ENCODE measurements at places on chromosomes 3 and 15.
A peak's percentile ranks its signal among the peaks of the same experiment; 100 is the strongest.

- no peaks in the 10 kb centered on the region for H3K27me3 ChIP-seq
- no peaks in the 10 kb centered on the region for H3K4me1 ChIP-seq
- H3K4me3 ChIP-seq: no peak overlapping the region
- H3K27ac ChIP-seq: no peak overlapping the region
- no peak for DNase-seq
- H3K36me3 ChIP-seq: no peaks in the 10 kb centered on the region
Observed at GRCh38 chr3:23574822-23575315, 230.9 kb upstream of the UBE2E1 start.

DNA sequence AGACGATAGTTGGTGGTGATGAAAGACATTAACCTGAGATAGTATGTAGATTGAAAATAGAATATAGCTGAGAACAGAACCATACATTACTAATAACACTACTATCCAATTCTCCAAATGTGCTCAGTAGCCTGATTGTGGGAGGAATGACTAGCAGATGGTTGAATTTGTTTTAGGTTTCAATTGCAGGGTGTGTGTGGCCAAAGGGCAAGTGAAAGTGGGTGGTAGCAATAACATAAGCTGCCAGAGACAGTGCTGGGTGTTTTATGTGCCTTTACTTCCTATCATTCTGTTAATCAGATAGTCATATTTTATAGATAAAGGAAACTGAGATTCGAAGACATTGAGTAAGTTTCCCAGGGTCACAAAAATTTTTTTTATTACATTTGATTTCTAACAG, 249.5 kb upstream of the ARL6 start:
- H3K4me1 ChIP-seq: no peaks in the 10 kb centered on the region
- no peak overlapping the region for H3K4me3 ChIP-seq
- H3K27me3 ChIP-seq: no peaks in the 10 kb centered on the region
- H3K27ac ChIP-seq: no peak overlapping the region
- H3K36me3 ChIP-seq: no peaks in the 10 kb centered on the region

- no peaks in the 10 kb centered on the region for H3K27me3 ChIP-seq
- peaks cover 5% of the 10 kb centered on the region for H3K4me1 ChIP-seq
- H3K36me3 ChIP-seq: no peaks in the 10 kb centered on the region
- no peak overlapping the region for H3K4me3 ChIP-seq
Observed at GRCh38 chr3:27290760-27291159, 78.4 kb downstream of the NEK10 start.

GRCh38 chr15:67928666-67929065, 88.8 kb upstream of the RNU6-1 start:
- H3K36me3 ChIP-seq: no peaks in the 10 kb centered on the region
- DNase-seq: no peak
- H3K27me3 ChIP-seq: no peaks in the 10 kb centered on the region
- H3K4me1 ChIP-seq: peaks cover 53% of the 10 kb centered on the region

DNA sequence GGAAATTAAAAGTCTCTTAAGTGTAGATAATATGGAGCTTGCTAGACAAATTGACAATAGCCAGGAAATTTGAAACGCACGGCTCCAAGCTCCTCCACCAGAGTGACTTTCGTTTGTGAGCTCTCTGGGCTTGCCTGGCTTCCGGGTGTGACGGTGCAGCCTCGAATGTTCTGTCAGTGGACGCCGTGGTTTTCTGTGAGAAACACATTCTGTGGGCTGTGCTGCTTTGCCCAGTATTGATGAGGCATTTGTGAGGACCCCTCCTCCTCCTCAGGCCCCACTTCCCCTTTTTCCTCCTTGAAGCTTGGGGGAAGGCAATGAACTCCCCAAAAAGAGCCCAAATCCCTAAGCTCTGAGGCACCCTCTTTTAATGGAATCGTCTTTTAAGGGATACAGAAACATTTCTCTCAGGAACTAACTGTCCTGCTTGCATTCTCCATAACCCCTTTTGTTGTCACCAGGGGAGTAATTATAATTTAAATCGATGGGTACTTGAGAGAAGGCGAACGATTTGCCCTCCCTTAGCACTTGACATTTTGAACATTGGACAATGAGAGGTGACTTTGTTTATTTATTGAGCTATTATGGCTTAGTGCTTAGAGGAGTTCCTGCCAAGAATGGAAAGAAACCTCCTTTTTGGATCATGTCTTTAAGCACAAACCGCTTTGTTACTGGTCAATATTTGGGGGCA, 40.8 kb downstream of the POLR2M start:
- H3K27ac ChIP-seq: no peak overlapping the region
- no peaks in the 10 kb centered on the region for H3K36me3 ChIP-seq
- no peaks in the 10 kb centered on the region for H3K27me3 ChIP-seq
- H3K4me3 ChIP-seq: peak overlapping the region; percentile 16
- no peaks in the 10 kb centered on the region for H3K4me1 ChIP-seq

DNA sequence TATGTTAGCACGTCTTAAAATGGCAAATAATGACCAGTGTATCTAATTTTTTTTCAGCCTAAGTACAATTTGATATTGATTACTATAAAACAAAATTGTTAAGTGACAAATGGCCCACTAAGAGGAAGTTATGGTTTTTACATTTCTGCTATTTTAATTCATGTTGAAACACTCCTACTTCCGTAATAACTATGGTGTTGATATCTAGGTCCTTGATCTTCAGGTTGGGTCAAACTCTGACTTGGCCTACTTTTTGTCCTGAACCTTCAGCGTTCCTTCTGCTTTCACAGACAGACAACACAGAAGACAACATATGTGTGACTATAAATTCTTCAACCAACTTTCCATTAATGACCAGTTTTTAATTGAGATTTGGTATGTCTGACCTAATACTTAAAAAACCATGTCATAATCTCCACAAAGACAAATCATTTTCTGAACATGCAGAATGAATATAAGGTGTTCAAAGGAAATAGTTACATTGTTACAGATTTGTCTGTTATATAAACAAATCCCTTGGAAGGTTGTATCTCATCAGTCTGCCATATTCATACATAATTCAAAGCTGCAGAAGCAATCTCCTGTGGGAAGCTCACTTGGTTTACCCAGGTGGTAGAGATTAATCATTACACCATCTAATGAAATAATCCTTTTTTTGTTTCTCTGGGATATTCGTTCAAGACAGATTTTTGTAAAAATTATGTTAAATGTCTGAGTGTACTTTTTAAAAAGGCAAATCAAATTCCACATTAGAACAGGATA, 92.1 kb upstream of the TSPAN3 start:
- no peak overlapping the region for H3K27ac ChIP-seq
- no peaks in the 10 kb centered on the region for H3K27me3 ChIP-seq
- H3K4me3 ChIP-seq: no peak overlapping the region
- no peak for DNase-seq
- no peaks in the 10 kb centered on the region for H3K4me1 ChIP-seq

- no peak for DNase-seq
- no peaks in the 10 kb centered on the region for H3K4me1 ChIP-seq
- H3K4me3 ChIP-seq: no peak overlapping the region
Observed at GRCh38 chr3:3086239-3086638, 23.9 kb downstream of the IL5RA start.

DNA sequence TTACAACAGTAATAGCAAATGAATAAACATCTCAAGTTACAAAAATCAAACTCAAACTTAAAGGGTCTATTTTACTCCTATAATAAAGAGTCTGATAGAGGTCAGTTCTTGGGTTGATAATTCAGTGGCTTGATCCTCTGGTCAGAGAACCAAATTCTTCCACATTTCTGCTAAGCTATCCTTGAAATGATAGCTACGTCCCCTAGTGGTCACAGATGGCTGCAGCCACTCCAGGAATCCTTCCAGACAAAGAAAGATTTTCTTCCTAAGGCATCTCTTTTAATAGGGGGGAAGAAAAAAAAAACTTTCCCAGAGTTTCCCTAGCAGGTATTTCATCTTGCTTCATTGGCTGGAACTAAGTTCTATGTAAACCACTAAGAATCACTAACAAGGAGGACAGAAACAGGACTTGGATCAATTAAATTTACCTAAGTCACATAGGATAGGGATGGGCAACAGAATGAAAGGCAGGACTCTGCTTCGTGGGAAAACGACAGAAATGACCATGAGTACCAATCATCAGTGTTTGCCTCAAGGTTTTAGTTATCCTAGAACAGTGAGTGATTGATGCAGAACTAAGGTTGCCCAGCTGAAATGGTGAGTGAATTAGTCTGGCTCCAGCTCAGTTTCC, 160.7 kb downstream of the STAC start:
- H3K4me3 ChIP-seq: no peak overlapping the region
- no peaks in the 10 kb centered on the region for H3K4me1 ChIP-seq
- DNase-seq: no peak
- H3K27me3 ChIP-seq: no peaks in the 10 kb centered on the region

DNA sequence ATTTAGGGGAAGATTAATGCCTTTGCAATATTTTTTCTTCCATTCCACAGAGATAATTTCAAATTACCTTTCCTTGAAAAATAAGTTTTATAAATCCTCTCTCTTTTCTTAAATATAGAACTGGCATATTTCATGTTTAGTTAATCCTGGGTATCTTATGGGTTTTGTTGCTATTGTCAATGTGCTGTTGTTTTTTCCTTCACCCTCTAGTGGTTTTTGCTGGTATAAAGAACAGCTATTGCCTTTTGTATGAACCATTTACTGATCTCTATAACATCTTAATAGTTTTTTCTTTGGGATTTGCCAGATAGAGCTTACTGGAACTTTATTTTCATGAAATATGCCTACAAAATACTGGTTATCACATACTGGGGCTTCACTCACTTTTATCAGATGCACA, 359.6 kb upstream of the DPPA4 start:
- DNase-seq: no peak
- H3K27me3 ChIP-seq: no peaks in the 10 kb centered on the region
- H3K4me1 ChIP-seq: no peaks in the 10 kb centered on the region
- no peaks in the 10 kb centered on the region for H3K36me3 ChIP-seq
- no peak overlapping the region for H3K4me3 ChIP-seq

DNA sequence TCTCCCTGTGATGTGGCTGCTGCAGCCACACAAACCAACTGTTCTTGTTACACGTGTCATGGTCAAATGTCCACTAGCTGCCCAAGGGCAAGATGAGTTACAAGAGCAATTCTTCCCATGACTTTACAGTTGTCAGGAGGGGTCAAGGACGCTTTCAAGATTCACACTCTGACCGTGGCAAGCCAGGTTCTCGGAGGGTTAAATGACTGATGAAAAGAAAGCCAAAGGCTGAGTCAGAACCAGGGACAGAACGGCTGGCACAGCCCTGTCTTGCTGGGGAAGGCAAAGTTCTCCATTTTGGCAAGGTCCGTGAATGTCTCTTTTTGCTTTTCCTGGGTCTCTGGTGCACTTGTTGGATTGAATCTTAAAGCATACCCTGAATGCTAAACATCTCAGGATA, 364.5 kb upstream of the ICE2 start:
- no peak overlapping the region for H3K4me3 ChIP-seq
- no peaks in the 10 kb centered on the region for H3K36me3 ChIP-seq
- no peak for DNase-seq
- no peaks in the 10 kb centered on the region for H3K27me3 ChIP-seq
- no peaks in the 10 kb centered on the region for H3K4me1 ChIP-seq
- H3K27ac ChIP-seq: no peak overlapping the region

- H3K27ac ChIP-seq: no peak overlapping the region
- DNase-seq: peak; percentile 57
- no peaks in the 10 kb centered on the region for H3K36me3 ChIP-seq
- no peaks in the 10 kb centered on the region for H3K27me3 ChIP-seq
Observed at GRCh38 chr3:50365080-50365841, 5.9 kb upstream of the TMEM115 start.

DNA sequence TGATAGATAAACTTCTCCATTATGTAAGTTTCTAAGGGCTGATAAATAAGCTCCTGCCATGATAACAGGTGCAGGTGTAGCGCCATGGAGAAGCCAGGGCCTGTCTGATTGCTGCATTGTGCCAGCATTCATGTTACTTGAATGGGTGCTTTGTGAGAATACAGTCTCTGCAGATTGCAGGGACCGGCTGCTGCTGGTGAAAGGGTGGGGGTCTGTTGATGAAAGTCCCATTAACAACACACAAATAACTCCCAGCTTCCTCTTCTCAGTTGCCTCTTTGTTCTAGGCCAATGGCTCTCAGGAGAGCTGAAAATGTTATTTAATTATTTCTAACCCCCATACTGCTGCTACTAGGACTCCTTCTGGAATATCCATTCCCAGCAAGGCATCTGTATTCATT, 77.2 kb downstream of the RTP4 start:
- H3K4me3 ChIP-seq: no peak overlapping the region
- H3K4me1 ChIP-seq: no peaks in the 10 kb centered on the region
- DNase-seq: no peak
- H3K36me3 ChIP-seq: no peaks in the 10 kb centered on the region

DNA sequence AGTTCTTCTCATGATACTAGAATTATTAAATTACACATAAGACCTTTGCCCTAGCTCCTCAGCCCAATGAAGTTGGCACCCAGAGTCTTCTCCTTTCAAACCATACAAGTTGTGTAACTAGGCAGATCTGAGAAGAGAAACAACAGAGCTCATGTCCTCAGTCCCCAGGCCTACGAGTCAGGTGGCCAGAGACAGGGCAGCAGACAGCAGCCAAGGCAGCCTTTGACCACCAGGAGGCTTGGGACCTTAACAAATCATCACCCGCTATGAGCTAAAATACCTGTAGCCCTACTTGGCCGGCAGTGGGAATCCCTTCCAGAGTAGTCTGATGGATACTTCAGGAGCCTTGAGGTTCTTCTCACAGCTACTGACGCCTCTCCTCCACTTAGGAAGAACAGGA, 18.3 kb downstream of the STIMATE start:
- DNase-seq: no peak
- no peaks in the 10 kb centered on the region for H3K4me1 ChIP-seq
- no peaks in the 10 kb centered on the region for H3K36me3 ChIP-seq
- H3K4me3 ChIP-seq: no peak overlapping the region
- no peak overlapping the region for H3K27ac ChIP-seq
- no peaks in the 10 kb centered on the region for H3K27me3 ChIP-seq

- no peaks in the 10 kb centered on the region for H3K4me1 ChIP-seq
- no peaks in the 10 kb centered on the region for H3K36me3 ChIP-seq
- H3K27me3 ChIP-seq: no peaks in the 10 kb centered on the region
- no peak overlapping the region for H3K27ac ChIP-seq
Observed at GRCh38 chr3:191919491-191920026, 458.6 kb downstream of the PYDC2 start.

DNA sequence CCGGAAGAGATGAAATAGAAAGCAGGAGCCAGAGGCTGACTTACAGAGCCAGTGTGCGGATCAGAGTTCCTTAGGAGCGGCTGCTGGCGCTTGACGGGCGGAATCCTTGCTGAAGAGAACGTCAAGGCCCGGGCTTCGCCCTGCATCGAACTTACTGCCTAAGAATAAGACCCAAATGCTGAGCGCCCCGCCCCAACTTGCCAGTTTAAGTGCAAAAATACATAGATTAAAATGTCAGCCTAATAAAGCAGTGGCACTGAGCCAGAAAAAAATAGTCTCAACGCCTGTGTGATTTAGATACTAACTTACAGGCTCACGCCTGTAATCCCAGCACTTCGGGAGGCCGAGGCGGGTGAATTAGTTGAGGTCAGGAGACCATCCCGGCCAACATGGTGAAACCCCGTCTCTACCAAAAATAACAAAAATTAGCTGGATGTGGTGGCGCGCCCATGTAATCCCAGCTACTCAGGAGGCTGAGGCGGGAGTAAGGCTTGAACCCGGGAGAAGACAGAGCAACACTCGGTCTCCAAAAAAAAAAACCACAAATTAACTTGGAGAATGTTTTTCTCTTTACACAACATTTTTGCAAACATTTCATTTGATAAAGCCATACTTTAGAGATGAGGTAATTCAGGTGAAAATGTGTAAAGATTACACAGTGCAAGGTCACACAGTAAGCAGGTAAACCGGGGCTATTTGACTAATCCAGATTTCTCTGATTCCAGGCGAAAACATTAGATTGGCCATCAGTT, 1.2 kb upstream of the UBP1 start:
- H3K4me3 ChIP-seq: peak overlapping the region; percentile 96
- no peaks in the 10 kb centered on the region for H3K27me3 ChIP-seq
- no peaks in the 10 kb centered on the region for H3K36me3 ChIP-seq

Data from ascending aorta (tissue), 2 donors.